A549 (cell line): ENCODE measurements at places on chromosomes 6 and 20. TPM values are rescaled to one million over a fixed set of nuclear protein-coding genes. Genes with fewer than 3 reads are reported as not detected.
A peak's percentile ranks its signal among the peaks of the same experiment; 100 is the strongest.

The FERMT1 gene
- 12.7 to 16.4 TPM (median 13.4 TPM) in 3 replicates for polyA plus RNA-seq

The FBXO30 gene
- polyA plus RNA-seq, result 7.7 to 8.3 TPM (median 8.0 TPM) in 3 replicates

The SSTR4 gene
- 0.08 TPM in 2 of 3 replicates, not detected in the other for polyA plus RNA-seq

The OXT gene
- not detected in 3 replicates for polyA plus RNA-seq

The ZNF292 gene
- 2.0 to 2.5 TPM (median 2.5 TPM) in 3 replicates for polyA plus RNA-seq

The LAMP5 gene
- 0.04 to 0.12 TPM in 2 of 3 replicates, not detected in the other for polyA plus RNA-seq

The HSPA12B gene
- polyA plus RNA-seq, result 1.1 to 1.6 TPM (median 1.2 TPM) in 3 replicates

The FAM217A gene
- not detected in 3 replicates for polyA plus RNA-seq

The RPRD1B gene
- 16.1 to 17.1 TPM (median 16.4 TPM) in 3 replicates for polyA plus RNA-seq

The VTA1 gene
- polyA plus RNA-seq, result 44.3 to 49.0 TPM (median 45.7 TPM) in 3 replicates

The NT5E gene
- polyA plus RNA-seq, result 16.8 to 20.8 TPM (median 18.9 TPM) in 3 replicates

The CHRNA4 gene
- polyA plus RNA-seq, result 0.08 to 0.23 TPM (median 0.21 TPM) in 3 replicates

The SLC44A4 gene
- not detected in 3 replicates for polyA plus RNA-seq

DNA sequence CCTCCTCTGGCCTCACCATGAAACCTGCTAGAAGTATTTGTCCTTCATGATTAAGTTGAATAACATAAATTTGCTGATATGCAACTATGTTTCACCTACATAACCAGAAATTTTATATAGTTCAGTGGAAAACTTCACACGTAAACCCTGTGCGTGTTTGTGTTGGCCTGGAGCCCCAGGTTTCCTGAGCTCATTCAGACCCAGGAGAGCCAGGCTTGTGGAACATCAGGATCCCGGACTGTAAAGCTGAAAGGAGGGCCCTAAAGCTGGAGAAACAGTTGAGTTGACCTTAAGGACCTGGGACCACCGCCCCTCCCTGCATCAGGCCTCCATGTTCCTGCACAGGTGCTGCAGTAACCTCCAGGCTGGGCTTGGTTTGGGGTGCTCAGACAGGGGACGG lies 3.1 kb upstream of the SPATS1 start:
- DNase-seq, result no peak

DNA sequence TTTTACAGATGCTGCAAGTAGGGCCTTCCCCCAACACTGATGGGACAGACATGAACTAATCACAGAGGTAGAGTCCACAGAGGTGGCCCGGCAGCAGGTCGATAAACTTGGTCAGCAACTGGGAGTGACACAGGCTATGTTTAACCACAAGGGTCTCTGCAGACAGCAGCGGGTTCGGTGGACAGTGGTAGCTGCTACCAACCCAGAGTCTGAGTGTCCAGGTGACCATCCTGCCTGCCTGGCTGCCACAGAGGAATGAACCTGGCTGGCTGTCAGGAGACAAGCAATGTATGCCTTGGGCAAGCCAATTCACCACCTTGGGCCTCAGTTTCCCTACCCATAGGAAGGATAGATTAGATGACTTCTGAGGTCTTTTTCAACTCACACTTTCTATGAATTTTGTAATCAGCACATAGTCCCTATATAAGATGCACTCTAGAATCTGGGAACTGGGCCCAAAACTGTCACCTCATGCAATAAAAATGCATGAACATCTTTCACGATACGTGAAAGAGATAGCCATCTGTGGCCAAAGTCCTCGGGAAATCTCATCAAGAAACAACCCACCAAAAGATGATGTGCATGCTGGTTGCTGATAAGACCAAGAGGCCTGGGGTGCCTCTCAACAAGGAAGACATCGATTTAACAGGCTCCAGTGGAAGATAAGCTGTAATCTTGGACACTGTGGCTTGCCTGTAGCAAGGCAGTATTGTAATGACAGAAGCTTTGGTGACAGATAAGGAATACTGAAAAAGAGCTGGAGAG lies 30.5 kb downstream of the MDGA1 start:
- no peak for DNase-seq

GRCh38 chr20:44478206-44478605 lies 2.5 kb downstream of the TTPAL start:
- DNase-seq, result no peak

- no peak for DNase-seq
These were observed 180.4 kb downstream of the ZDHHC14 start for GRCh38 chr6:157561414-157561790.

DNA sequence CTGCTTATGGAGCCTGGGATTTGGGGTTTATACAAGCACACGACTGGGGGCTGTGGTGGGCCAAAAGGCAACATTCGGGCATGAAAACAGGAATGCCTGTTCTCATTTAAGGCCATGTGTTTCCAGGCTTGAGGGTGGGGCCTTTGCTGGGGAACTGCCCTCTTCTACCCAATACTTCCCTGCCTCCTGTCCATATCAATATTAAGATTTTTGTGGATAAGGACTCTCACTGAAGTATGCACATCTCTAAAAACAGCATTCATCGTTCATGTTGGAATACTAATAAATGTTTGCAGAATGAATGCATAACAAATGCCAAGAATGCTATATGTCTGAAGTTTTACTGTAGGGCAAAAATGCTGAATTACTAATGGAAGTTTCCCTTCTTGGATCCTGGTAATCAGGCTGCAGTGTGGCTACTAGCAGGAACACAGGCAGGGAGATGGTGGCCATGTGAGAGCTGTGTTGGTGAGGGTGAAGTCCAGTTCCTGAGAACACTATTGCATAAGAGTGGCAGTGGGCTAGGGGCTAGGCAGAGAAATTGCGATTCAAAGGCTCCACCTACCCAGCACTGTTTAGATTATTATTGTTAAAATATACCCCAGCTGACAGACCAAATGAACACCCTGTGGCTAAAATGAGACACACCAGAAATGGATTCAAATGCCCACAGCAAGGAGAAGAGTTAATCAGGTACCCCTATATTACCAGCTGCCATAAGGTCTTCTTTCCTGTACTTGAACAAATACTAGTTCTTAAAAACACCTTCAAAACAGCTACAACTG lies 644.3 kb downstream of the EPM2A start:
- DNase-seq, result no peak

DNA sequence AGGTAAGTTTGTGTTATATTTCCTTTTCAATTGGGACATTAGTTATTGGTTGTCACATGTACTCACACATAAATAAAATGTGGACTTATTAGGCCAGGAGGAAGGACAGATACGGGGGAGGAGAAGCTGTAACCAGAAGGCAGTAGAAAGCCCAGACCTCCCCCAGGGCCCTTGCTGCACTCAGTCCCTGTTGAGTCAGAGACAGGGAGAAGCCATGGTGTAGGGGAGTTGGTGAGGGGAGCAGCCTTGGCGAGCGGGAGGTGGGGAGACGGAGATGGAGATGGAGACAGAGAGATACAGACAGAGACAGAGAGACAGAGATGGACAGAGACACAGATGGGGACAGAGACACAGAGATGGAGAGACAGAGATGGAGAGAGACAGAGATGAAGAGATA lies 263.2 kb downstream of the DLL1 start:
- no peak for DNase-seq

GRCh38 chr20:31260326-31260932 lies 3.0 kb downstream of the DEFB115 start:
- peak; percentile 44 for DNase-seq

DNA sequence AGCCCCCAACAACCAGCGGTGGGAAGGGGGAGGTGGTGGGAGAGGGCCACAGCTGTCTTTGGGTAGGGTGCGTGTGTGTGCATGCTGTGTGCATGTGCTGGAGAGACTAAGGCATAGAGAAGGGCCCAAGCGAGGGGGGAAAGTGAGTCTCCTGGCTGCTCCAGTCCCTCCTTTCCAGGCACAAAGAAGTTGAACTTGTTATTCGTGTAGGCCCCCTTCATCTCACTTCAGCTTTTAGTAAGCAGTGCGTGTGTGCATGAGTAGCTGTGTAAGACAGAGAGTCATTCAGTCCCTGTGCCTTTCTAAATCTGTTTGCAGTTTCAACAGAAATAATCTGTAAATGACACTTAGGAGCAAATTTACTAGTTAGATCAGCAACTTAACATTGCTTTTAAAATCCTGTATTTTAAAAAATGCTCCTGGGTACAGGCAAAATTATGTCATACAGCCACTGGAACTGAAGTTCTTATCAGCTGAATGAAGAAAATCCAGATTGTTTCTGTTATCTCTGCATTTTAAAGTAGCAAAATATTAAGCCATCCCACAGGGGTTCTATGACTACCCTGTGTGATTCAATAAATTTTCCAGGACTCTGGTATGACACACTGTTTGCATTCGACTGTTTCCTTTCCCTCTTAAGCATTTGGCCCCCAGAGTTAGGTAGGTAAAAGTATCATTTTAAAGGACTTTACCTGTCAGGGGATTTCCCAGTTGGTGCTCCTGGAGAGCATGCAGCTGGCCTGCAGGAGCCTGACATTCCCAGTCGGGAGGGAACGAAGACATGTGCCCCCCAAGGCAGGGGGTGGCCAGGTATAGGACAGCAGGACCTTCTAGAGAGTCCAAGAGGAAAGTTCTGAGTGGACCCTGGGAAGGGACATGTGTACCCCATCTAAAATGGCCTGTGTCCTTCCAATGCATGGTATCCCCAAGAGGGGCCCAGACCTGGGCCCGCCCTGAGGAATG lies 39.0 kb downstream of the MTRES1 start:
- no peak for DNase-seq

DNA sequence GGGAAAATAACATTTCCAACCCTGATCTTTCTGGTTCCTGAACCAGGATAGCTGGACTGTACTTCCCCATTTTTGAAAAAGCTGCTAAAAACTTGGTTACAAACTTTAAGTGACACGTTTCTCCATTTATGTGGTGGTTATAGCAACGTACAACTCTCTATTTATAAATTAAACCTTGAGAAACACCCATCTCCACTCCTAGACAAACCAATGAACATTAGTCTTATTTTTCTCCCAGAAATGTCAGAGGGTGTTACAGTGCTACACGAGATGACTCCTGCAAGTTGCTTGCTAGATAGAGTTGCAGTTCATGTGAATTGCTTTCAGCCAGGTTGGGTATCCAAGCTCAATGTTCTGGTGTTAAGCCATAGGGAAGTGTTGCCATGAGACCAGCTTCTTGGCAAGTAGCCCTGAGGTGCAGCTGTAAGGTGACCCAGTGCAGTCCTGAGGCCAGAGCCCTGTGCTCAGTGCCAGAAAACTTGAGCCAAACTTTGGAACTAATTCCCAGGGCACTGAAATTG lies 51.3 kb upstream of the REV3L start:
- DNase-seq, result peak; percentile 7

GRCh38 chr6:34547701-34548644 lies 8.2 kb downstream of the SPDEF start:
- DNase-seq, result no peak

- no peak for DNase-seq
These were observed 26.5 kb downstream of the COL11A2 start for GRCh38 chr6:33165581-33166258.

DNA sequence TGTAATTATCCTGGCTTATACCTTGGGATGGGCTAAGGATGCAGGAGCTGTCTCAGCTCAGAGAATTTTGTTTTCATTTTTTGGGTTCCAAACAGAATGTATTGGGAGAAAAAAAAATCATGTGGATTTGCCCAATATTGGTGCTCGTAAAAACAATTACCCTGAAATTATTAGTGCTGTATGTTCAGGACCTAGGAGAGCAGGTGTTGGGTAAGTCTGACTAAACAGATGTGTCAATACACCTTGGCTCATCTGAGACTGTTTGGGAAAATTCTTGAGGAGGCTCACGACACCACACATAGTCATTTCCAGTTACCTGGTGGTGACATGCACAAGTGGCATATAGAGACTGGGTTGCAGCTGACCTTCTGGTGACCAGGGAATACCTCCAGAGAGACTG lies 802.1 kb upstream of the FLRT3 start:
- DNase-seq, result no peak

DNA sequence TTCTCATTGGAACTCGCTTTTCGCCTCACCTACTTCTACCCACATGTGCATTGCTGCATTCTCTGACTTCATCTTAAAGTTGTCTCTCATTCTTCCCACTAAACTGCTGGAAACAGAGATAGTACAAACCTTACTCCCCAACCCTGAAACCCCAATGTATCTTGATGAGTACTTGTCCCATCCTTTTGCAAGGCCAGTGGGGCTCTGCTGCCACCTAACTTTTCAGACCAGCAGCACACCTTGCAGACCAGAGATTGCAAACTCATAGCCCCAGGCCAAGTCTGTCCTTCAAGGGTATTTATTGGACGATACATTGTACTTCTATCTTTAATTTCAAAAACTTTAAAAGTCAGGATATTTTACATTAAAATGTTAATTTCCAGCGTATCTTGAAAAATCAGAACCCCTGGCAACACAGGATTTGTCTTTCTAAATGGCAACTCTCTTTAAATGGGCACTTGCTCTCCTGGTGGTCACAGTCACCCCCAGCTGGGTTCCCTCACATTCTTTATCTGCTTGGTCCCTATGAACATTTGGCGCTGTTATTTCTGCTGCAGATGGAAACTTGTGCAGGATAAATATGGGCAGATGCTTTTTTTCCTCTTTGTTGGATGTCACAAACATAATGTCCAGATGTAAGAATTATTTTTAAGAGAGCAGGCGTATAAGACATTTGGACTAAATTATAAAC lies 83.9 kb downstream of the SOD2 start:
- DNase-seq, result peak; percentile 41

- DNase-seq, result no peak
These were observed 20.8 kb downstream of the SRC start for GRCh38 chr20:37366743-37367142.

DNA sequence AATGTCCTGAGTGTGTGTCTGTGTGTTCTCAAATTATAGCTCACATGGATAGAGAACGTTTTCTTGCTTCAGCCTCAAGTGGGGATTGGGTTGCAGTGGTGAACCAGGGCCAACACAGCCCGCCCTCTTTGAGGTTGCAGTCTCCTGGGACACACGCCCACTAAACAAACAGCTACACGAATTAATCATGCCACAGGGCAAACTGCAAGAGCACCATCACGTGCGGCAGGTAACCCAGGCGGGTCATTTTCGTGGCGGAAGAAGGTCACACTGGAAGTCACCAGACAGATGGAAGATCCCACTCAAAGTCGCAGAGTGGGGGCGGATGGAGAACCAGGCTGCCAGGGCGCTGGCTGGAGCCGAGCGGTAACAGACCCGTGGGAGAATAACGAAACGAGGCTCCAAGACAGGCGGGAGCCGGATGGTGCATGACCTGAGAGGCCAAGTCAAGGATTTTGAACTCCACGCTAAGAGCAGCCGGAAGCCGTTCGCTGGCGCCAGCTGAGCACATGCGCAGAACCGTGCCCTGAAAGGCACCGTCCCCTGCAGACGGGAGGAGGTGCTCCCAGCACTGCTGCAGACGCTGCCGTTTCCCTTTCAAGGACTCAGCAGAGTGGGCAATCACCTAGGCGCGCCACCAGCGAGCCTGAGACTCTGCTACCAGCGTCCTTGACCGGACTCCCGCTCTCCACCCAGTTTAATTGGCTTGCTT lies 10.7 kb downstream of the DLL1 start:
- peak; percentile 65 for DNase-seq

- no peak for DNase-seq
These were observed 62.8 kb upstream of the APCDD1L start for GRCh38 chr20:58577871-58578598.

DNA sequence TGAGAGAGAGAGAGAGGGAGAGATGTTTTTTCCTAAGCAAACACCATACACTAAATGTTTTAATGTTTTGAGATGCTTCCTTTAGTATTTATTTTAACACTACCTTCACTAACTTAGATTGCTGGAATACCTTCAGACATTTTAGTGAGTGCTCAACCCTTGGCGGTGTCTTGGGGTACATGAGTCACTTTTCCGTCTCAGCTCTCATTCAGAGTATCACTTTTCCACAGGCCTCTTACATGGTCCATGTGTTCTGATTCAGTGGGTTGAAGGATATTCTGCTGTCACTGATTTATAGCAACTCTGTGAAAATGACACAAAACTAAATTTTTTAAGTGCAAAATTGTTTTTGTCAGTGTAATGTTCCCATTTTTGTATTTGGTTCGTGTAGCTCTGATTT lies 217.9 kb downstream of the CLVS2 start:
- no peak for DNase-seq

- no peak for DNase-seq
These were observed 3.0 kb upstream of the NCOA7 start for GRCh38 chr6:125787791-125788190.
